Endothelial cell (in vitro differentiated cells): ENCODE measurements at places on chromosomes 1 and 21. TPM values are rescaled to one million over a fixed set of nuclear protein-coding genes. Genes with fewer than 3 reads are reported as not detected.

Gene LIN28A
- 107 TPM for total RNA-seq

Gene AGRN
- total RNA-seq = 374 TPM

DNA sequence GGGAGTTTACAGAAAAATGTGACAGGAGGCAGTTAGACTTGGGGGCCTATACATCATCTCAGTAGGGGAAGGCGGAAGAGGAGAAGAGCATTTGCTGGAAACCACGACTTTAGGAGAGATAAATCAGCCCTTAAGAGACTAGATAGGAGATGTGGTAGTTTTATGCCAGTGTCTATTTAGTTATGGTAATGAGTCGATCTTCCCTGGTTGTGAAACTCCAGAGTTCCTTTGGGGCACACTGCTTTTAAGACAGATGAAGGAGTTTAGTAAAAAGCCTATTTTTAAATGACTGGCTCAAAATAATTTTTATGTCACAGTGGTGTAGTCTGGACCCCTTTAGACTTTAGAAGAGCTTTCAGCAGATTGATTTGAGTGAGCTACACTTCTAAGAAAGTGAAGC is 7.8 kb downstream of the PGM1 start:
- DNase-seq = no peak

GRCh38 chr1:17251701-17252376 is 2.9 kb downstream of the PADI3 start:
- DNase-seq = no peak

DNA sequence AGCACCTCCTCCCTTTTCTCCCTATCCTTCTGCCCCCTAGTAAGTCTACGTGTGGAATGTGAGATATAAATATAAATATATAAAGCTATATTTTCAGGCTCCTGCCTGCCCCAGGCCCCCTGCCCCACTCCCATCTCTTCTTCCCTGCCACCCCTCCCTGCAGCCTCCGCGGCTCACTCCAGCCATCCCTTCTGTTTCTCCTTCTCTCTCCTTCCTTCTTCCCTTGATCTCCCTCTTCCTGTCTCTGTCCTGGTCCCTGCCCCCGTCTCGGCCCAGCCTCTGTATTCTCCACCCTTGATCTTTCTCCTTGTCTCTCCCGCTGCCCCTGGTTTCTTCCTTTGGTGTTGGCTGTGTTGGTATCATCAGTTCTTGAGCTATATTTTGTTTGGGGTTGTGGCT is 23.2 kb downstream of the DMBX1 start:
- DNase-seq = no peak
